ENCODE measurements at places on chromosomes 5 and 9. TPM values are rescaled to one million over a fixed set of nuclear protein-coding genes. Genes with fewer than 3 reads are reported as not detected.

Gene SV2C
- not detected for total RNA-seq

DNA sequence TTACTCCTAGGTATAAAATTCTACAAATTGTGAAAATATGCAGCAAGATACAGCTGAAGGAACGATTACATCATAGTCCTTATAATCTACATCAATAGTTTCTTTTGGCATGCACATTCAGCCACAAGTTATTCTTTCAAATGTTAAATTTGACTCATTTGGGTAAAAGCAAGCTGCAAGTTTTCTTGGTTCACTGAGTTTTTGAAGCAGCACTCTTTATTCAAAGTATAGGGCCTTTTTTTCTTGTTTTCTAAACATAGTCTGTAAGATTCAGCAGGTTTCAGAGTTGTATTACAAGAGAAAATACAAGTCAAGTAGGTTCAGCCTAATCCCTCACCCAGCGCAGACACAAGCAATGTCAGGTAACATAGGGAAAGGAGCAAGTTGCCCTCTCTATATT, 981.5 kb downstream of the PTPRD start:
- no peak overlapping the region for H3K27ac ChIP-seq
- H3K36me3 ChIP-seq, result no peaks in the 10 kb centered on the region
- DNase-seq, result no peak
- no peaks in the 10 kb centered on the region for H3K27me3 ChIP-seq
- H3K4me3 ChIP-seq, result no peak overlapping the region

- peak overlapping the region; percentile 82 for H3K27ac ChIP-seq
- H3K4me3 ChIP-seq, result peak overlapping the region; percentile 71
- H3K27me3 ChIP-seq, result no peaks in the 10 kb centered on the region
Observed at GRCh38 chr5:68239487-68239886, 23.9 kb downstream of the PIK3R1 start.

Gene STKLD1
- total RNA-seq, result 0.37 TPM
